Left hindlimb (tissue), 1 donor: ENCODE measurements at places on chromosomes 7 and 10.

- peak; percentile 46 for DNase-seq
Measured at GRCh38 chr7:134669845-134670373, 23.3 kb downstream of the BPGM start.

DNA sequence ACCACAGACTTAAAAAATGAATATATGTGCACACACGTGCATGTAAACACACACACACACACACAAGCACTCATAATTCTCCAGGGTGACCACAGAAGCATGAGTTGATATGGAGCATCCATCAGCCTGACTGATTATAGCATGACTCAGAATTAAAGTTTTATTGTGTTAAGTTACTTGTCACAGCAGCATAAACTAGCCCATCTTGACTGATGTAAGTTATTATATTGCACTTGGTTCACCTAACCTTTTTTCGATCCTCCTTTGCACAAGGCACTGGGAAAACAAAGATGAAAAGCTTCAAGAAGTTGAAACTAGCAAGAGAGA is 18.8 kb upstream of the SLC35G1 start:
- no peak for DNase-seq

GRCh38 chr7:26151096-26151495 is 902 bp upstream of the NFE2L3 start:
- no peak for DNase-seq

DNA sequence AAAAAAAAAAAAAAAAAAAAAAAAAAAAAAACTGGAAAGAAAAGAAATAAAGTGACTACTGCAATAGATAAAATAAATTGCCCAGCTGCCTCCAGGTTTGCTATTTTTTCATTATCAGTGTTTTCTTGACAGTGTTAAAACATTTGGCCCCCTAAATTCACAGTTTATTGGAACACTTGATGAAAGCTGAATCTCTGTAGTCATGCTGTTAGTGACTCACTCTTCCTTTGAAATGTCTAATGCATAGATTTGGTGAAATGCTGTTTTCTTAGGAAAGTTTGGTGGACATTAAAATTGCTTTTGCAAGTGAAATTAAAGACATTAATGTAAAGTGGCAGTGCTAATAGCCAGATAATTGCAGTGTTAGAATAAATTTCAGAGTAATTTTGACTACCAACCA is 785.2 kb downstream of the NRG3 start:
- DNase-seq, result no peak

GRCh38 chr10:35178331-35178730 is 51.7 kb downstream of the CREM start:
- DNase-seq, result no peak

DNA sequence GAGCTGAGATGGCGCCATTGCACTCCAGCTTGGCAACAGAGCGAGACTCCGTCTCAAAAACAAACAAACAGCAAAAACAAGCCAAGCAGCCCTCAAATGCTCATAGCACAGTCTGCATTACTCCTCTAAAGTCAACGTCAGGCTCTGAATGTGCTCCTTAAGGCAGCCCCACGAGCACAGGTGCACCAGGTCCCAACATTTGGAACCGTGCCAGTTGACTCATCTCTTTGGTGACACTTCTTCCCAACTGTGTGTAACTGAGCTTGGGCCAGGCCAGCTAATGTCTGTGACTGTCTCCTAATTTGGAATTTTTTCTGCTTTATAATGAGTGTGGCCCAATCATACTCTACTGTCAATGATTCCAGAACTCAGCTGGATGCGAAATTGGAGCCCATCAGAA is 66.3 kb upstream of the EFCAB10 start:
- DNase-seq, result no peak

- no peak for DNase-seq
Measured at GRCh38 chr7:155530601-155531000, 15.8 kb downstream of the CNPY1 start.

GRCh38 chr10:97765201-97765600 is 6.6 kb downstream of the SFRP5 start:
- no peak for DNase-seq

DNA sequence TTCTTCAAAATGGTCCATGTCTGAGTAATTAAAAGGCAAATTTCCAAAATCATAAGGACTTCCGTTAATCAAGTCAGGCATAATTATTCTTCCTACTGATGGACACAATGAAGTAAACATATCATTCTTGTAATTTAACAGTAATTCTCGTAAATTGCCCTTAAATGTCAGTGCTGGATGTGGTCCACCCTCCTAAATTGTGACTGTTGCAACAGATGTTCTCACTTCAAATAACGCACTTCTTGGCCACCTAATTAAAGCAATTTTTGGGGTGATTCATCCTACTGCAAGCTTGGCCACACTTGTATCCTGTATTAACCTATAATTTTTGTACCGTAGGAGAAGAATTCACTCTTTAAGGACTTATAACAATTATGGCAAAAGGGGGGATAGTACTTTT is 1.9 kb downstream of the COL1A2 start:
- no peak for DNase-seq

GRCh38 chr7:128906766-128907559 is 3.5 kb downstream of the KCP start:
- no peak for DNase-seq

DNA sequence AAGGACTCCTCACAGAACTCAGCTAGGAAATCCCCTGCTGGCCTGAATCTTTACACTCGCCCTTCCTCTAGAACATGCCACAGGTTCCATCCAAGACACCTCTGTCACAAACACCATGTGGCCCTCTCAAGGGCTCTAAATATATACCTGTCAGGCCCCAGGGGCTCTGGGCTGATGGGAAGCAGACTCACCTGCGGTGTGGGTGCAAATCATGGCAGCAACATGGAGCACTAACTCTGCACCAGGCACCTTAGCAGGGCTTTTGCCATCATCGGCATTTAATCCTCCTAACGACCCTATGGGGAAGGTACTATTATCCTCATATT is 17.3 kb downstream of the SH3PXD2A start:
- DNase-seq, result no peak

- DNase-seq, result no peak
Measured at GRCh38 chr7:157151626-157152339, 13.1 kb downstream of the UBE3C start.

DNA sequence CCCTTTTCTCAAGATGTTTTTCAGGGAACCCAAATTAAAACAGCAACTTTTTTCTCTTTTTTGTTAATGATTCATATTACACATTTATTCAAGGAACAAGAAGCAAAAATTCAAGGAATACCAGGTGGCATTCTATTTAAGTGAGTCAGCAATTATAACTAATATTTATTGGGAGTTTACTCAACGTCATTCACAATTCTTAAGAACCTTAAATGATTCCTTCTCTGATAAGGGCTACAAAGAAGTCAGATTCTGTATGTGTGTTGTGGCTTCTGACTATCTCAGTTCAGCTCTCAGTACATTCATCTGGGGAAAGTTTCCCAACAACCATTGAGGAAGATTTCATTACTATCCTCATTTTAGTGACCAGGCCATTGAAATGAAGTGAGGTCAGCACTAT is 470.7 kb upstream of the AKR1E2 start:
- no peak for DNase-seq

DNA sequence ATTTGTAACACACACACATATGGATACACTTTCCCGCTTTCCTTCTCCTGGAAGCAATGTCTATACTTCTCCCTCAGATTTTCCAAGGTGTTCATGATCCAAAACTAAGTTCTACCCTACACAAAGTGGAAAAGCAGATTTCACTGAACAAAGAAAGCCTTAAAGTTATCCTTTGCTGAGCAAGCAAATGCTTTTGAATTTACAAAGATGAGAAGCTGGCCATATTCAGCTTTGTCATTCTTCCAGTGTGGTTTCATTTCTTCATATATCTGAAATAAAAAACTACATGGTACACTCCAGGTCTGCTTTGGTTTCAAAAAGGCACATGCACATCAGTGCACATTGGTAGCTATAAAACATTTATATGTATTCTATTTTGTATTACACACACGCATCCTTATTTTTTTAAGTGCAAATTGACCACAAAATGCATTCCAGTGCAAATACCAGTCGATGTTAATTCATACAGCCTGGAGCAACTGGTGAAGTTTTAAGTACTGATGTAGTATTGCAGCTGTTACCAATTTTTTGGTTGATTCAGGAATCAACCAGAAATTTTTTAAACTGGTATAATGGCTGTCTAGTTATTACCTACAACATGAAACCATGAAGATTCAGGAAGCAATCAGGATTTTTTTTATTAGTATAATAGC is 65.5 kb upstream of the SRPK2 start:
- DNase-seq, result no peak

DNA sequence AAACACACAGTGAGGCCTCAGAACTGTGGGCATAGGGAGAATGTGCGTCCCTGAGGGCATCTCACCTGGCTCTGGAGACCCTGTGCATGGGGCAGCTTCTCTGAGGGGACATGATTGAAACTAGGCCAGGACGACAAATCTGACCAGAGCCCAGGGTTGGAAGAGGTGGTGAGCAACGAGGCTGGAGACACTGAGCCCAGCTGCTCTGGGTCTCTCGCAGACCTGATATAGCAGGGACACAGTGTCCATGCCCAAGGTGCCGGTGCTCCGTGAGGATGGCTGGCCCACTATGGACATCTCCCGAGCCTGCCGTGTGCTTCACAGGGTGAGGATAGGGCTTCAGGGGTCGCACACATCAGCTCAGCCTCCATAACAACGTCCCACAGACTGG is 49.3 kb upstream of the INSIG1 start:
- DNase-seq, result no peak

DNA sequence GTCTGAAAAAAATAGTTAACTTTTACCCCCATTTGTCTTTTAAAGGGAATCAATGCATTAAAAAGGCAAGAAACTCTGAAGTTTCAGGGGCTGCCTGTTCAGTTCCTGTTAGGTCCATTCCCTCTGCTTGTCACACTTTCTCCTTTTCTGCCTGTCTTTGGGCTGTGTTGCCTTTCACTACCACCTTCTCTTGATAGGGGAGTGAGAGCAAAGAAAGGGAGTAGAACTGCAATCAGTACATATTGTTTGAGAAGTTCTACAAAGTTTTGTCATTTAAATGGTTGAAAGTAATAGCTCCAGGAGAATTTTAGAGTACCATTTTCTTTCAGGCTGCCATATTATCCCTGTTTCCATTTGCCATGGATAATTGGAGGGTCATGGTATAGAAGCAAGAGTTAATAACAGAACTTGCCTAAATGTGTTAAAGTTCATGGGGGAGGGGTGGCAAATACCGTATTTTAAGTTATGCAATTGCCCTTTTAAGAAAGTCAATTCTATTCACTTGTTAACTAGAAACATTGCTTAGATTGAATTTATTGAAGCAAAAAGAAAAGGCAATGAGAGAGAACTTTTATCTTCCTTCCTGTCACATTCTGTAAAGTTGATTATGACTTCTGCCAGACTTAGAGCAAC is 38.6 kb downstream of the MPLKIP start:
- no peak for DNase-seq

GRCh38 chr10:3136763-3137611 is 35.6 kb downstream of the PITRM1 start:
- DNase-seq, result peak; percentile 79

DNA sequence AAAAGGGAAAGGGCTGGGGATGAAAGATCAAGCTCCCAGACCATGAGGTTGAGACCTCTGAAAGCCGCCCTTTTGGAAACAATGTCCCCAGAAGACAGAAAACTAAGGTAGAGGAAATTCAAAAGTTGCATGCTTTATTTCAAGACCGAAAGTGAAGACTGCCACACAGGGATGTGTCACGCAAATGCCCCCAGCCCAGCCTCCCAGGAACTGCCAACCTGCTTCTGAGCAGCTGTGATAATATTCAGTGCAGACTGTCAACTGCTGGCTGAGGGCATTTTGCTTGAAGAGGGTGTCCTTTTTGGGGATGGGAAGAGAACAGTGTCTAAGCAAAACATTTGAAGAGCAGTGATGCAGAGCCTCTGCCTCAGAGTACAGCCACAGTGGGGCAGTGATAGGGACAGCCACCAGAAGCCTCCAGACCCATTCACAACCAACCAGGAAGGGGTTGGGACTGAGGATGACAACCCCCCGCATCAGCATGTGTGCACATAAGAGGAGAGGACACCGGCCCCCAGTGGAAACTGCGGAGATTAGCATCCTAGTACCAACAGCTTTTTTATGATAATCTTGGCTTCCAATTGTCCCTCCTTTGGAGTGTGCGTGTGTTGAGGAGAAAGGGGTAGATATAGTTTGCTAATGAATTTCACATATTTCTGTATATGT is 34.7 kb upstream of the NFE2L3 start:
- no peak for DNase-seq

DNA sequence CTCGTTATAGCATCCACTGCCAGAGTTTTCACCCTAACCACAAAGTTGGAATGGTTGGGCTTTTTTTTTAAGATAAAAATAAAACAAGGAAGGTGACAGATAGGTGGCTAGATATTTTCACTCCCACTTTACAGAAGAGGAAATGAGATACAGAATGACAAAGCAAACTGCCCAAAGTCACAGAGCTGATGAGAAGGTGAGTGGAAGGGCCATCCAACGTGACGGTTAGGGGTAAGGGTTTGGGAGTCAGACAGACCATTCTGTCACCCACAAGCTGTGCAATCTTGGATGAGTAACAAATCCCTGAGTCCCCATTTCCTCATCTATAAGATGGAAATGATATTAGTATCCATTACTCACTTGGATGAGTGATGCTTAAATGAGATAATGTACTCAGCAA is 106.9 kb upstream of the PDLIM1 start:
- DNase-seq, result no peak

DNA sequence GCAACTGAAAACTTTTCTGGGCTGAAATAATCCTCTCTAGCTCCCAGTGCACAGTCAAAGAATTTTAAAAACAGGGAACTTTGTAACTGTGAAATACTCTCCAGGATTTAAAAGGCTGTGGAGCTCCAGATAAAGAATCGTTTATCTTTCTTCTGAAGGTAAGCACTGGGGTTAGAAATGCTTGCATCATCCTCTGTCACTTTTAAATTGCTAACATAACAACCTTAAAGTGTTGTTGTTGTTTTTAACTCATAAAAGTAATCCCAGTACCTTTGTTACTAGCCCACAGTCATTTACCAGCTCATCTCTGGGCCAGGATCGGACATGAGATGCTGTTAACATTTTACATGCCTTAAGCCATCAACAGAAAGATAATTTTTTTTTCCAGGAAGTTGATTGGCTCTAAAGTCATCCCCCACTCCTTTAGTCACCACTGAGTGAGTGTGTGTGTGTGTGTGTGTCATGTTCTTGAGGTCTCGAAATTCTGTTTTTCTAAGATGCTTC is at the start of gene SLC39A12:
SLC39A12 (plus strand) TSS at position 51 of the 504 bp plus-strand sequence. CDS start 1,359 bp downstream, outside the sequence.
- DNase-seq, result no peak

GRCh38 chr10:7986851-7987250 is 67.6 kb upstream of the GATA3 start:
- DNase-seq, result no peak

DNA sequence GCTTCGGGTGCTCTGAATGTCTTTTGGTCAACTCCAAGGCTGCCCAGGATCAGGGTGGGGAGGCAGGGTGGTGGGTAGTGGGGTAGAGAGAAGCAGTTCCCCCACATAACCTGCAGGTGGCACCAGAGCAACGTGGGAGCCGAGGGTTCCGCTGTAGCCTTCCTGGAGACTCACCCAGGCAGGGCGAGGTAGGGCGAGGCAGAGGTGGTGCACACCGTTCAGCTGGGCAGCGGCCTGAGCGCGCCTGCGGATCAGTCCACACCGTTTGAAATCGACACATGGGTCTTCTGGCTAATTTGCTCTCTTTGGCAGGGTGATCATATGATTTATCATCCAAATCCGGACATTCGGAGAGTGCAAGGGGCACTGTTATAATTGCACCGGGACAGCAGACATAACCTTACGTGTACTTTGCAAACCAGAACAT is 41.4 kb upstream of the MAP3K8 start:
- peak; percentile 78 for DNase-seq

GRCh38 chr10:30114881-30115625 is 55.7 kb upstream of the JCAD start:
- DNase-seq, result peak; percentile 55

GRCh38 chr7:76057103-76057812 is 9.4 kb downstream of the MDH2 start:
- DNase-seq, result no peak

- DNase-seq, result no peak
Measured at GRCh38 chr7:81244224-81244623, 325.4 kb upstream of the SEMA3C start.
